ENCODE measurements at places on chromosomes 16 and 17.

DNA sequence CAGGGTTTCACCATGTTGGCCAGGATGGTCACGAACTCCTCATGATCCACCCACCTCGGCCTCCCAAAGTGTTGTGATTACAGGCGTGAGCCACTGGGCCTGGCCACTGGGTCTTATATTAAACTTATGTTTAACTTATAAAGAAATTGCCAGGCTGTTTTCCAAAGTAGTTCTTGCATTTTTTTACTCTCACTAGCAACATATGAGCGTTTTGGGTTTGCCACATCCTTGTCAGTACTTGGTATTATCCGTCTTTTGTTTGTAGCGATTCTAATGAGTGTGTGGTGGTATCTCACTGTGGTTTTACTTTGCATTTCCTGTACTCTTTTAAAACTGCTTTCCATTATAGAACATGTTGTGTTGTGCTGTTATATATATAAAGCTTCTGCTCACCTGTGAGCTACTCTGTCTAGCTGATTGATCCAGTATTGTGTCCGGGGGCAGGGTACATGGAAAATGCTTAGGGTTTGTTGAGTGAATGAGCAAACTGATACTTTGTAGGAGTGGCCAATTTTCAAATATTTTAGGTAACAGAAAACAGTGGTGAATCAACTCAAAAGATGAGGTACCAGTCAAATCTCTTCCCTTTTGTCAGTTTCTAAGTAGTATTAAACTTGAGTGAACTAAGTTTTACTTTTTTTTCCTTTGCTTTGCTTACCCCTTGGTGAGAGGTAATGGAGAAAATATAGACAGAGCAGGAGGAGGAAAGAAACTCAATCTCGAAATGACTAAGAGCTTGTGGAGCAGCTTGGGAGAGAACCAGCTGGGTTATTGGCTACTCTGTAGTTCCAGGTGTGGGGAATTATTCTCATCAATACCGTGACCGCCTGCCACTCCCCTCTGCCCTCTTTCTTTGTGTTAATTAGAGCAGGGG lies 75.8 kb downstream of the PITPNC1 start:
- DNase-seq = no peak

GRCh38 chr17:60327134-60327900 lies 64.6 kb downstream of the USP32 start:
- DNase-seq = no peak

- no peak for DNase-seq
Observed at GRCh38 chr17:78677303-78678221, 100.4 kb upstream of the DNAH17 start.

GRCh38 chr16:71552698-71553503 lies 24.0 kb downstream of the TAT start:
- no peak for DNase-seq

- DNase-seq = no peak
Observed at GRCh38 chr16:87982581-87983041, 31.4 kb downstream of the BANP start.

DNA sequence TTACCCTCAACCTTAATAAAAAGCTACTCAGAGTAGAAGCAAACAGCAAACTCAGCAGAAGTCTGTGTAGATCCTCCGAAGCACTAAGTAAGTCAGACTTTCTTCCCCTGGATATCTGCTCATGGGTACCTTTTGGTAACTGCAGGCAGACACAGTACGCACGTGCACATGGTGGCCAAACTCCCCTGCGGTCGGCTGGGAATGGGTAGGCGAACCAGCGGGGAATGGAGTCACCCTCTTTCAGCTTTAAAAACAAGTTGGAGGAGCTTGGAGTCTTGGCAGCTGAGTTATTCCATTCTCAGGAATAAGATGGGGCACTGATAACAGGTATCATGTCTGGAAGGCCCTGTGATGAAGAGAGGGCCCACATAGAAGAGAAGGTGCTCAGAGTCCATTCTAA lies 16.3 kb downstream of the CYB561 start:
- no peak for DNase-seq

DNA sequence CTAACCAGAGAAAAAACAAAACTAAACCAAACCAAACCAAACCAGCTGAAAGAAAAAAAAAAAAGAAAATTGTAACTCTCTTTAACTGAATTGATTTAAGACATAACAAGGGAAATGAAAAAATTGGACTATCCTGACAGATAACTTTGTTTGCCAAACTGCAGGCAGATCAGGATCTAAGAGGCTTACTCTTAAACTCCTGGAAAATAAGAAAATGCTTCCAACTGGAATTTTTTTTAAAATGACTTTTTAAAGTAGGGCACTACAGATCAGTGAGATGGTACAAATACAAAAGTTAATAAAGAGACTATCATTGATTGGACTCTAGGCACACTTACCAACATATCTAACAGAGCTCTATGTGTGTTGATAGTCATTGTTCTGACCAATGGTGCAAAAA lies 125.5 kb upstream of the KCNJ16 start:
- DNase-seq = no peak

- no peak for DNase-seq
Observed at GRCh38 chr16:85605051-85605911, 7.8 kb upstream of the GSE1 start.

DNA sequence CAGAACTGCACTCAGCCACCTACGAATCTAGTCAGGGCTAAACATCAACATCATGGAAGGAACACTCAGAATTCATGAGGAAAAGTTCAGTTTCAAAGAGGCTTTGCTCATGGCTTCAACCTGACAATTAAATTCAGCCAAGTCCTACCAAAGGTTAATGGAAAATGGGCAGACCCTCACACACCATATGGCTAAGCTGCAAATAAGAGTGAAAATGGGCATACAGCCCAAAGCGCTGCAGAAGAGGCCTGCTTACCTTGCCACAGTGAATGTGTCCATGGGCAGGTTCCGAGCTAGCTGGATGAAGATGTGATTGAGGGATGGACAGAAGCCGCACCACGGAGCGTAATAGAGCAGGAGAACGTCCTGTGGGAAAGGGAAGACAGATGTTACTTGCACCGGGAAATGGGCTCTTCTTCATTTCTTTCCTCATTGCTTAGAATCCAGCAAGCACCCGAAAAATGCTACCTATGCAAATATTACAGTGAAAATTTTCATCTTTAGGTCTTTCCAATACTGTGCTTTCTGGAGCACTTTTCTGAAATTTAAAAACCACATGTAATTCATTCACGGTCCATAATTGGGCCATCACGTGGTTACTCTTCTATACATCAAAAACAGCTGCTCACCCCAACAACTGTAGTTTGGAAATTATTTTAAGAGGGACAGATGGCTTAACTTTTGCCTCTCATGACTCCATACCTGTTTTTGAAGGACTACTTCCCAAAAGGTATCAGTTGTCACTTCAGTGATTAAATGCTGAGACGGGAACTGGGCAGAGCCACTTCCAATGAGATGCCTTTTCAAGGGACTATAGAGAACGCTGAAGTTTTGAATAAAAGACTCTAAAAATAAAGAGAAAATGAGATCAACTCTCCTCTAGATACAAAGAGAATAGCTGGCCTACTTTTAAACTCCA lies 19.6 kb downstream of the SNN start:
- no peak for DNase-seq

- DNase-seq = no peak
Observed at GRCh38 chr17:48439110-48439850, 9.3 kb upstream of the SKAP1 start.

DNA sequence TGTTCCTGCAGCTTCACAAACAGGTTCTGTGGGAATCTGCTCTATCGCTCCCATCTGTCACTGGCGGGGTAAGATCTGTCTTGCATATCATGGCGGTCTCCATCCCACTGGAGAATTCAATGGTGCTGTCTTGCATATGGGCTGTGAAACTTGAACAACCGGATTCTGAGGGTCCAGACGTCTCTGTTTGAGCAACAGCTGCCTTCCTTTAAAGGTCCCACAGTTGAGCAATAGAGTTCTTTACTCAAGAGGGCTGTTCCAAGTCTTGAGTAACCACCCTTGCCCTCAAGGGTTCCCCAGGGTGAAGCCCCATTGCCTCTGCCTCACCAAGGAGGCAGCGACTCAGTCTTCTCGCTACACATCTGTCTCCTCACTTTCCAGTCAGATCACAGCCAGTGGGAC lies 50.8 kb downstream of the ZFHX3 start:
- DNase-seq = no peak

DNA sequence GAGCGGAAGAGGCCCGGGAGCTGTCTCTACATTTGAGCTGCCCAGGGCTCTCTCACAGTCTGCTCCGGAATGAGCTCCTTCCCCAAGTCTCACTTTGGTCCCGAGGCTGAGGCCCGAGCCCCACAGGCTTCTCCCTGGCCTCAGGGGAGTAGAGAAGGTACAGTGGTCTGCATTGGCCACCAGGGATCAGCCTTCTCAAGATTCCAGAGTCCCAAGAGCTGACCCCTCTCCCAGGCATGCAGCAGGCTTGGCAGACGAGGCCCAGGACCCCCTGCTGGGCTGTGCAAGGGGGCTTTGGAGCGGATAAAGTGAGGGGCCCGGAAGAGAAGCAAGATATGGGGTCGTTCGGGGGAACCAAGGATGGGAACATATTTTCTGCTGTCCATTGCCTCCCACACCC lies 3.1 kb downstream of the PRSS27 start:
- no peak for DNase-seq

GRCh38 chr16:64952177-64952576 lies 169.7 kb downstream of the CDH11 start:
- peak; percentile 67 for DNase-seq

DNA sequence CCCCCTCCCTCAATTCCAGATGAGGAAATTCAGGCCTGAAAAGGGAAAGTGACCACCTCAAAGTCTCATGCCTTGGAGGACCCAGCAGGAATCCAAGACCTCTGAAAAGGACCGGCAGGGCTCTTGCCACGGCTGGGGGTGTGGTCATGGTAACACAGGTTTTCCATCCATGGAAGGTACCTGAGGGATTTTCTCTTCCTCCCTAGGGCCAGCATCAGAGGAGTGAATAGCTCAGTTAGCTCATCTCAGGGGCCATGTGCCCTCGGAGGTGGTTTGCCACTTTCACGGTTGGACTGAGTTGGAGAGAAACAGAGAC lies 1.3 kb downstream of the CIITA start:
- no peak for DNase-seq
